Vagina (tissue), 2 donors: ENCODE measurements at places on chromosomes 6 and 20. TPM values are rescaled to one million over a fixed set of nuclear protein-coding genes. Genes with fewer than 3 reads are reported as not detected.

ATF6B gene
- total RNA-seq = 76.6 TPM

AIF1 gene
- total RNA-seq = 25.0 TPM

MOCS1 gene
- total RNA-seq = 14.7 TPM

SOX18 gene
- 57.2 TPM for total RNA-seq

LY6G6C gene
- not detected for total RNA-seq

TREM1 gene
- total RNA-seq = 0.98 TPM

BHLHE23 gene
- not detected for total RNA-seq

HSPA1L gene
- 0.98 TPM for total RNA-seq

PAX1 gene
- total RNA-seq = not detected

BACH2 gene
- total RNA-seq = 6.4 TPM

- H3K27me3 ChIP-seq = no peaks in the 10 kb centered on the region
- H3K4me3 ChIP-seq = peak overlapping the region; percentile 59
- H3K36me3 ChIP-seq = no peaks in the 10 kb centered on the region
- peaks cover 7% of the 10 kb centered on the region for H3K4me1 ChIP-seq
Observed at GRCh38 chr6:105995391-105995865, 90.7 kb upstream of the PRDM1 start.

DNA sequence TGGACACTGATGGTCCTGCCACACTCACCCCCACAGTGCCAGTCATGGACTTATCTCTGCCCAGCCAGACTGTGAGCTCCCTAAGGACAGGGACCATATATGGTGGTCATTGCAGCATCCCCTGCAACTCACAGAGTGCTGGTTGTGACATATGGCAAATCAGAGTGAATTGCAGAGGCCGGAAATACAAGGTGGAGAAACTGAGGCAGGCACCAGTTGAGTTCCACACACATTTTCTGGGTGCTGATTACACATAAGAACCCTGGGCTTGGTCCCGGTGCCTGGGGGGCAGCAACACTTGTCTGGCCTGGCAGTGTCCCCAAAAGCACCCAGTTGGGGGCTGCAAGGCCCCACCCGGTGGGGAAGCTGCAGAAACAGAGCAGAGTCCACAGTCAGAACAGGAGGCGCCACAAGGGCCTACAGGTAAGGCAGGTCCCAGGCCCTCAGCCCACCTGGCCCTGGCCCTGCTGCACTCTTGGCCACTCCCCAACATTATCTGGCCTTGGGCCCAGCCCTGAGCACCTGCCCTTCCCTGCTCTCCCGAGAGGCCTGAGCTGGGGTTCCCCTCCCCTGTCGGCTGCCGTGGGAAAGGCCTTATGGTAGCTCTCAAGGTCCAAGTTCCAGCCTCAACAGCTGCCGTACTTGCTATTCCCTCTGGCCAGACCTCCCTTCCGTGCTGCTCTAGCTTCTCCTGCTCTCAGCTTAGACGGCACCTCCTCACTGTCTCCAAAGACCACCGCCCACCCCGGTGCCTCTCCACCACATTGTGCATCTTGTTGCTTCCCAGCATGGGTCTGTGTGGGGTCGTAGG is 140.8 kb upstream of the PTPN1 start:
- H3K36me3 ChIP-seq = no peaks in the 10 kb centered on the region
- no peak overlapping the region for H3K4me3 ChIP-seq
- H3K27ac ChIP-seq = no peak overlapping the region
- H3K27me3 ChIP-seq = no peaks in the 10 kb centered on the region
- DNase-seq = no peak
- H3K4me1 ChIP-seq = peaks cover 11% of the 10 kb centered on the region

- H3K36me3 ChIP-seq = no peaks in the 10 kb centered on the region
- H3K27ac ChIP-seq = no peak overlapping the region
- H3K27me3 ChIP-seq = no peaks in the 10 kb centered on the region
- H3K4me1 ChIP-seq = no peaks in the 10 kb centered on the region
- no peak for DNase-seq
Observed at GRCh38 chr20:58774214-58774613, 76.5 kb downstream of the GNAS-AS1 start.

GRCh38 chr6:70327036-70327435 is 24.2 kb upstream of the COL9A1 start:
- H3K4me1 ChIP-seq = no peaks in the 10 kb centered on the region
- DNase-seq = no peak
- no peak overlapping the region for H3K27ac ChIP-seq
- H3K36me3 ChIP-seq = no peaks in the 10 kb centered on the region
- H3K27me3 ChIP-seq = no peaks in the 10 kb centered on the region
- no peak overlapping the region for H3K4me3 ChIP-seq

GRCh38 chr20:33684533-33685327 is 1.5 kb downstream of the E2F1 start:
- no peak for DNase-seq
- H3K4me3 ChIP-seq = no peak overlapping the region
- no peaks in the 10 kb centered on the region for H3K27me3 ChIP-seq
- peaks cover 19% of the 10 kb centered on the region for H3K4me1 ChIP-seq

DNA sequence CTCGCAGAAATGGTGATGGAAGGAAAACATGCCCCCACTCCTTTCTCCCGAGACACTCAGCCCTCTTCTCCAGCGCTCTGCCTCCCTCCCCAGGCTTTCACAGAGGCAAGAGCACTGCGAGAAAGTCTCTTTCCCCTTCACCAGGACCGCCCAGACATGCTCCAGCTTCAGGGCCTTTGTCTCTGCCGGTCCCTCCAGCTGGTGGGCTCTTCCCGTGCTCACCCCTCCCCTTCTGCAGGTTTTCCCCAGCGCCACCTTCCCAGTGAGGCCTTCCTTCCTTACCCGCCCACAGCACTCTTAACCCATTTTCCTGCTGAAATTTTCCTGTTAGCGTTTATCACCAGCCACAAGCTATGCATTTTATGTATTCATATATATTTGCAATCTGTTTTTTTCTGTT is 86.2 kb downstream of the TFAP2C start:
- no peak overlapping the region for H3K27ac ChIP-seq
- DNase-seq = no peak
- no peaks in the 10 kb centered on the region for H3K4me1 ChIP-seq

- DNase-seq = no peak
- H3K27ac ChIP-seq = no peak overlapping the region
- H3K4me3 ChIP-seq = peak overlapping the region; percentile 19
Observed at GRCh38 chr20:46087161-46087560, 2.6 kb downstream of the NCOA5 start.

- no peaks in the 10 kb centered on the region for H3K27me3 ChIP-seq
- H3K4me3 ChIP-seq = no peak overlapping the region
- no peaks in the 10 kb centered on the region for H3K4me1 ChIP-seq
- no peak overlapping the region for H3K27ac ChIP-seq
- no peak for DNase-seq
Observed at GRCh38 chr20:53515749-53516148, 77.9 kb downstream of the ZNF217 start.

GRCh38 chr20:17617212-17617867 is 47.5 kb downstream of the DSTN start:
- H3K27me3 ChIP-seq = no peaks in the 10 kb centered on the region
- peaks cover 32% of the 10 kb centered on the region for H3K4me1 ChIP-seq
- H3K4me3 ChIP-seq = no peak overlapping the region
- H3K36me3 ChIP-seq = no peaks in the 10 kb centered on the region
- no peak overlapping the region for H3K27ac ChIP-seq

- peak overlapping the region; percentile 91 for H3K27ac ChIP-seq
- peaks cover 14% of the 10 kb centered on the region for H3K4me1 ChIP-seq
- H3K27me3 ChIP-seq = no peaks in the 10 kb centered on the region
- no peaks in the 10 kb centered on the region for H3K36me3 ChIP-seq
- H3K4me3 ChIP-seq = peak overlapping the region; percentile 77
- no peak for DNase-seq
Observed at GRCh38 chr6:131062241-131063027, 611 bp downstream of the EPB41L2 start.

- no peaks in the 10 kb centered on the region for H3K27me3 ChIP-seq
- peaks cover 60% of the 10 kb centered on the region for H3K4me1 ChIP-seq
- peak overlapping the region; percentile 83 for H3K4me3 ChIP-seq
- H3K27ac ChIP-seq = peak overlapping the region; percentile 79
- DNase-seq = no peak
Observed at GRCh38 chr20:62066339-62066982, 780 bp upstream of the TAF4 start.

GRCh38 chr20:48480216-48480772 is 347.5 kb downstream of the PREX1 start:
- no peak for DNase-seq
- H3K4me1 ChIP-seq = no peaks in the 10 kb centered on the region
- no peaks in the 10 kb centered on the region for H3K27me3 ChIP-seq
- H3K27ac ChIP-seq = no peak overlapping the region

DNA sequence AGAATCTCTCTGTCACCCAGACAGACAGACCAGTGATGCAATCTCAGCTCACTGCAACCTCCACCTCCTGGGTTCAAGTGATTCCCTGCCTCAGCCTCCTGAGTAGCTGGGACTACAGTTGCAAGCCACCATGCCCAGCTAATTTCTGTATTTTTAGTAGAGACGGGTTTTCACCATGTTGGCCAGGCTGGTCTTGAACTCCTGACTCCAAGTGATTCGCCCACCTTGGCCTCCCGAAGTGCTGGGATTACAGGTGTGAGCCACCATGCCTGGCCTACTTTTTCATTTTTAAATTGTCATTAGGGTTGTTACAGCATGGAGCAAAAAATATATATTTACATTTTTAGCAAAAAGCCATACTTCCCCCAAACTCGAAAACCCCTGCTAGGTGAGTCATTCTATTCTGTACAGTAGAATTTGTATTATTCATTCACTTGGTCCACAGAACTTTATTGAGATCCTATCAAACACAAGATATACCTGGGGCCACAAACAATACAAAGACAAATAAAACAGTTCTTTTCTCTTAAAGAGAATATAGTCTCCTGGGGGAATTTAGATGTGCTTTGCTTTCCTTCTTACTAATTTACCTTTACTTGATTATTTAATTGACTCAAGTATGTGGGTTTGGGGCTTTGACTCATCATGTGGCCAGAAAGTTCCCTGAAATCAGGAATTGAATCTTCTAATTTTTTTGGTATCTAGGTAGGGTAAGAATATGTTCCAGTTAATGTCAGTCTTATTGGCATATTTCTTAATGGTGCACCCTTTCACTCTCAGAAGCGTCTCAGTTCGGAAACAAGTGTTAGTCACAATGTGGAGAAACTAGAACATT is 16.6 kb upstream of the CCND3 start:
- no peaks in the 10 kb centered on the region for H3K4me1 ChIP-seq
- no peak overlapping the region for H3K27ac ChIP-seq
- no peak overlapping the region for H3K4me3 ChIP-seq
- no peaks in the 10 kb centered on the region for H3K27me3 ChIP-seq

DNA sequence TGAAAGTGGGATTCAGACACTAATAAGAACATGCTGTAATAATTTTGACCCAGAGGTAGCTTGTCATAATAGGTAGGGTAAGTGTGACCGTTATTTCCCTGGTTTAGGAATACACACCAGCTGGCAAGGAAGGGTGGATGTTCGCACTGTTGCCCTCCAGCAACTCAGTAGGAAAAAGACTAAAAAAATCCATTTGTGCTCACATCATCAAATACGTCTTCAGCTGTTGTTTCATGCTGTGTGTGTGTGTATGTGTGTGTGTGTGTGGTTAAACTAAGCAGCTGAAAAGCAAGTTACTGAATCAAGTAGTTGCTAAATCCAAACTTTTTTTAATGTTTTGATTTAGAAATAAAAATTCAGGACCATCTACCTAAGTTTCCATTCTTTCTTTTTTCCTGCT is 218.7 kb downstream of the TRDN start:
- no peak overlapping the region for H3K27ac ChIP-seq
- no peak for DNase-seq
- H3K36me3 ChIP-seq = no peaks in the 10 kb centered on the region
- H3K4me3 ChIP-seq = no peak overlapping the region

- peak; percentile 89 for DNase-seq
- peak overlapping the region; percentile 53 for H3K27ac ChIP-seq
- H3K4me1 ChIP-seq = peaks cover 54% of the 10 kb centered on the region
- H3K27me3 ChIP-seq = no peaks in the 10 kb centered on the region
Observed at GRCh38 chr6:113632220-113632864, 224.8 kb upstream of the MARCKS start.

GRCh38 chr6:41940759-41941279 is 789 bp downstream of the CCND3 start:
- no peaks in the 10 kb centered on the region for H3K27me3 ChIP-seq
- peak overlapping the region; percentile 78 for H3K4me3 ChIP-seq
- H3K4me1 ChIP-seq = peaks cover 70% of the 10 kb centered on the region
- peak overlapping the region; percentile 76 for H3K27ac ChIP-seq
- no peaks in the 10 kb centered on the region for H3K36me3 ChIP-seq

DNA sequence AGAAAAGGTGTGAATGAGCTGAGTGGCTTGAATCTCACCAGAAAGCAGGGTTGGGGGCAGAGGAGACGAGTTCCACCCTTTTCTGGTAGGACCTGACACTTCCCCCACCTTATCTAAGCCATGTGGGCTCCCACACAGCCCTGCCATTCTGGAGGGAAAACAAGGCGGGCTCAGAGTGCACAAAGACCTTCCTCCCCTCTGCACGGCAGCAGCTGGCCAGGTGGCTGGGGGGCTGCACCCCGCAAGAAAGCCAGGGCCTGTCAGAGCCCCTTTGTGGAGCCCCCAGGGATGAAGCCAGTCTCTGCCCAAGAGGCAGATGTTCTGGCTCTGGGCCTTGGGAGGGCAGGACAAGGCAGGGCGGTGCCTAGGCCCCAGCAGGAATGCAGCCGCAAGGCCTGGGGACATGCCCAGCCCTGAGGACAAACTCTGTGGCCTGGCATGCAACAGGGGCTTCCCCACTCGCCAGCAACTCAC is 48.4 kb upstream of the DSN1 start:
- H3K4me3 ChIP-seq = no peak overlapping the region
- DNase-seq = no peak
- H3K27ac ChIP-seq = no peak overlapping the region

DNA sequence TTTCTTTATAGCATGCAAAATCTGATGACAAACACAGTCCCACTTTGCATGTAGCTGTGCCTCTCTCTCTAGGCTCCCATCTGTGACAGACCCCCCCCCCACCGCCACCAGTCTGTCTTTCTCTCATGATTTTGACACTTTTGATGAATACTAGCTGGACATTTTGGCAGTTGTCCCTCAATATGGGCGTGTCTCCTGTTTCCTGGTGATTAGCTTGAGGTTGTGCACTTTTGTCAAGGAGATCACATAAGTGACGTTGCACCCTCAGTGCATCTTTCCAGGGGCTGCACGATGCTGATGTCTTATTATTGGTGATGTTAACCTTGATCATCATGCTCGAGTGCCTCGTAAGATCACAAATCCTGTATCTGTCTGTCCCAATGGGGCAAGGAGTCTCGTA is 155.1 kb downstream of the EYA2 start:
- DNase-seq = no peak
- H3K27me3 ChIP-seq = no peaks in the 10 kb centered on the region
- H3K4me3 ChIP-seq = no peak overlapping the region
- H3K27ac ChIP-seq = no peak overlapping the region

DNA sequence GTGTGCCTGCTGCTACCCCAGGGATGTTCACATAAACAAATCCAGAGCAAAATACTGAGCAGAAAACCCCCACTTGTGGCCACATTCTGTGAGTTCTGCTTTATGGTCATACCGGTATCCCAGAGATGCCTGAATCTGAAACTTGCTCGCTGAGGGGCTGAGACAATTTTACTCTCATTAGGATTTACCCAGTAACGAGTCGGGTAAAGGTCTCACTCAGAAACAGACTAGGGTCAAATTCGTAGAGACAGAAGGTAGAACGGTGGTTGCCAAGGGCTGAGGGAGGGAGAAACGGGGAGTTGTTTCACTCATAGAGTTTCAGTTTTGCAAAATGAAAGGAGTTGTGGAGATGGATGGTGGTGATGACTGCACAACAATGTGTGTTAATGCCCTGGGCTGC is 45.4 kb upstream of the NKX2-2 start:
- no peaks in the 10 kb centered on the region for H3K27me3 ChIP-seq
- H3K4me1 ChIP-seq = no peaks in the 10 kb centered on the region
- H3K36me3 ChIP-seq = no peaks in the 10 kb centered on the region
- no peak overlapping the region for H3K27ac ChIP-seq
- no peak overlapping the region for H3K4me3 ChIP-seq

- DNase-seq = no peak
- H3K4me3 ChIP-seq = no peak overlapping the region
- no peak overlapping the region for H3K27ac ChIP-seq
- no peaks in the 10 kb centered on the region for H3K27me3 ChIP-seq
- H3K36me3 ChIP-seq = no peaks in the 10 kb centered on the region
Observed at GRCh38 chr6:156347246-156347645, 429.9 kb upstream of the ARID1B start.
